ENCODE measurements at places on chromosomes 5 and 9.

- DNase-seq = peak; percentile 44
These were observed 20.2 kb downstream of the IGIP start for GRCh38 chr5:140145818-140146522.

DNA sequence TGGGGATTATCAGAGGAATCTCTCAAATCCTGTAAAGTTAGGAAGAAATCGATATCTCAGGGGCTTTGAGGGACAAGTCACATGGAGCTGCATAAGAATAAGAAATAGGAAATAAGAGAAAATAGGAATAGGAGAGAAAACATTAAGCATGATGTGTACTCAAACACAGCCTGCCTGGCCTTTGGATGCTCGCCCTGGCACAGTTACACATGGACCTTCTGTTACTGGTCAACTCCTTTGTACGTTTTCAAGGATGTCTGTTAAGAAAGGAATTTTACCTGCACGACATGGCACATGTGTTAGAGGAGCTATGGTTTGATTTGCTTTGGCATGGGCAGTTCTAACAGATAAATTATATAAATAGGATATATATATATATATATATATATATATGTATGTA lies 321.2 kb downstream of the CDH12 start:
- no peak for DNase-seq

GRCh38 chr5:11931638-11932037 lies 27.4 kb upstream of the CTNND2 start:
- DNase-seq = no peak

DNA sequence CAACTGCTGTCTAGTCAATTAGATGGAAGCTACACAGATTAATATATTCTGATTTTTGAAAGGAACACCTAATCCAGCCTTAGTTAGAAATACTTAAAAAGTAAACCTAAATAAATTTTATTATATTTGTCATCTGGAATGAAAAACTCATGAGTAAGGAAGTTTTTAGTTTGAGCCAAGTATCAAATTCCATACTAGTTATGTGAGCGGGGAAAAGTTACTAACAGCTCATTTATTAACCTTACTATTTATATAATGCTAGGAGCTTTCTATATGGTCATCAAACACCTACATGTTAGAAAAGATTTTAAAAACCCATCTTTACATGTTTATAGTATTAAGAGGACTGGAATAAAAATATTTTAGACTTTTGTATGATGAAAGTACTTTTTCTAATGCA lies 41.6 kb upstream of the POU5F2 start:
- no peak for DNase-seq

DNA sequence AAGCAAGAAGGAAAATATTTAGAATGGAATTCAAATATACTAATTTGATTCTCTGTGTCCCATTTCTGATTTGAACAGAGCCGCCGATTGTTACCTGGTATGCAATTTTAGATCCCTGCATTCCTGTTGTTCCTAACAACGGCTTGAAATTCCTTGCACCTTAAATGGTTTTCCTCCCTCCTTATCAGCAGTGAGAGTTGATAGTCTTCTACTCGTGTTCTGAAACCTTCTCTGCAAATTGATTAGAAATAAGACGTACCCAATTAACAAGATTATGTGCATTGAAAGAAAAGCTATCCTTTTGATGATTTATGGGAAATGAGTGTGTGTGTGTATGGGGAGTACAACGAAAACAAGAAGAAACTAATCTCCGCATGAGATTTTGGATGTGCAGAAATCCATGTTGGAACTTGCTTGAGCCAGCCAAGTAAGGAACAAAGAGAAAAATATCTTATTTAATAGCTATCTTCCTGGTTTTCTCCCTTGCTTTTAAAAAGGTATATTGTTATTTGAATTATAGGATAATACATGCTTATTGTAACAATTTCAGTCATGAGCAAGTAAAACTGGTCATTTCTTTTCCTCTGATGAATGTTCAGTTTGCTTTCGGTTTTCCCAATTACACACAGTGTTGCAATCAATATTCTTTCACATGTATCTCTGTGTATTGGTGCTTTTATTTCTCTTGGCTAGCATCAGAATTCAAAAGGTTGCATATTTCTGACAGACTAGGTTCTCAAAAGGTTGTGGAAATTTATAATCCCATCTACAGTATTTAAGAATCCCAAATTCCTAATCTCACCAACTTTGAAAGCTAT lies 211.1 kb upstream of the ACTBL2 start:
- DNase-seq = no peak

GRCh38 chr5:38872826-38873225 lies 27.0 kb downstream of the OSMR start:
- no peak for DNase-seq

GRCh38 chr9:129879991-129880653 lies 44.9 kb downstream of the USP20 start:
- no peak for DNase-seq

- no peak for DNase-seq
These were observed 132.4 kb downstream of the NPR3 start for GRCh38 chr5:32843531-32843895.

- DNase-seq = no peak
These were observed 99.6 kb upstream of the PHYKPL start for GRCh38 chr5:178332210-178332641.

DNA sequence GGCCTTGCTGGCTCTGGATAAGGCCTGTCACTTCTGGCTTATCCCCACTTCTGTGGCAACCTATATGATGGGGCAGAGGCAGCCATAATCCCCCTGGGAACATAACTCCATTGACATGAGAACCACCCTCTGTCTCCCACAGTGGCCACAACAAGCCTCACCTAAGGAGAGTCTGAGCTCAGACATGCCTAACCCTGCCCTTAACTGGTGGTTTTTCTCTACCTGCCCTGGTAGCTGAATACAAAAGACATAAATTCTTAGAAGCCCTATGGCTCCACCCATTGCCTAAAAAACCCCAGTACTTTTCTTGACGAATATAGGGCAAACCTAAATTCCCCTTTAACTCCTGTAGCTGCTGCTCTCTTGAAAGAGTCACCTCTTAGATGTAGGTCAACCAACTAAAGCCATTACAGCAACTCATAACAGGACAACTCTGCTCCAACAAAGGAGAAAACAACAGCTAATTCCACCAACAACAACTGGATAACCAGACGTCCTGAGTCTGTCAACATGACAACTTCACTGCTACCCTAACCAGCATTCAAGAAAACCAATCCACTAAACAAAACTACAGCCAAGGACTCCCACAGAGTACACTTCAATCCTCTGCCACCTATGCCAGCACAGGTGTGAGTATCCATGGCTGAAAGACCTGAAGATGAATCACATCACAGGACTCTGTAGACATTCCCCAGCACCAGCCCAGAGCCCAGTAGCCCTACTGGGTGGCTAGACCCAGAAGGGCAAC lies 427.7 kb downstream of the PRELID2 start:
- DNase-seq = no peak

- peak; percentile 52 for DNase-seq
These were observed 579 bp upstream of the FAM78A start for GRCh38 chr9:131276891-131277286.

- no peak for DNase-seq
These were observed 76.6 kb downstream of the F2RL2 start for GRCh38 chr5:76546497-76547102.

DNA sequence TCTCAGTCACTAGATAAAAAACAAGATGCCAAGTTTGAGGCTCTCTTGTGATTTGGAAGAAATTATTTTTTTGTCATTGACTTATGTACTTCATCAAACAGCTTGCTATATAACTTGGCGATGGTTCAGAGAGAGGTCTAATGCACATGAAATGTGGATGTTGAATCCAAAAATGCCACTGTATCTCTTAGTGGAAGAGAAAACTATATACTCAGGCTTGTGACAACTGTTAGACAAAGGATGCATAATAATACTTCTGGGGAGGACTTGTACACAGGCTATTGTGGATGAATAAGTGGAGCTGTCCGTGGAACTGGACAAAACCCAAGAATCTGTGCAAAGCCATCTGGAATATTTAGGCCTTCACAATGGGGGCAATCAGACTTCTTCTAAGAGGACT lies 162.9 kb upstream of the NMUR2 start:
- DNase-seq = no peak

GRCh38 chr9:98095401-98095800 lies 23.6 kb downstream of the TRIM14 start:
- no peak for DNase-seq

DNA sequence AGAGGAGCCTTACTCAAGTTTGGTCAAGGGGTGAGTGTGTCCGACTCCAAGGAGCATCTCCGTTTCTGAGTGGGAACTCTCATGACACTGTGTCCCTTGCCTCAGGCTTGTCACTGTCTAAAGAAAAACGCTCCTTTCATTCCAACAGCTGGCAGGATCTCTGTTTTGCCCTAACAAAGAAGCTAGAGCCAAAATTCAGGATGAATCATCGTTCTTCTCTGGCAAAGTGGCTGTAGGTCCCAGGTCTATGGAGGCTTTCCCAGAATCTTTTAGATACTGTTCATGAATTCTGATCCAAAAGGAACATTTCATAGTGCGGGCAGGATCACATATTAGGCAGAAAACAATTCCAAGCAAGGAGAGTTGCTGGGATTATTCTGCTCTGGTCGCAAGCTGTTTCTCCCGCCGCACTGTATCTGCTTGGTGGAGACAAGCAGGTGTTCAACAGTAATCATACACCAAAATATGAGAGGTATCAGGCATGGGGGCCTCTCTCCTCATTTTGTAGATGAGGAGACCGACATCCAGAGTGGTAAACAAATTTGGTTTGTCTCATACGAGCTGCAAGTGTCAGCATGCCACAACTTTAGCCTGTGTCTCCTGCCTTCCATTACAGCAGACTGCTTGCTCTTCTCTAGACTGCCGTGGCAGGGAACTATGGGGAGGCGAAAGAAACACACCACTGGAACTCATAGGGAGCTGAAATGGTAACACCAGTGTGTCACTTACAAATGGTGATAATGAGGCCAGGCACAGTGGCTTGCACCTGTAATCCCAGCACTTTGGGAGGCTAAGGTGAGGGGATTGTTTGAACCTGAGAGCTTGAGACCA lies 72.6 kb downstream of the ENTREP1 start:
- DNase-seq = no peak

- DNase-seq = no peak
These were observed 61.6 kb downstream of the SEMA4D start for GRCh38 chr9:89436326-89436725.

DNA sequence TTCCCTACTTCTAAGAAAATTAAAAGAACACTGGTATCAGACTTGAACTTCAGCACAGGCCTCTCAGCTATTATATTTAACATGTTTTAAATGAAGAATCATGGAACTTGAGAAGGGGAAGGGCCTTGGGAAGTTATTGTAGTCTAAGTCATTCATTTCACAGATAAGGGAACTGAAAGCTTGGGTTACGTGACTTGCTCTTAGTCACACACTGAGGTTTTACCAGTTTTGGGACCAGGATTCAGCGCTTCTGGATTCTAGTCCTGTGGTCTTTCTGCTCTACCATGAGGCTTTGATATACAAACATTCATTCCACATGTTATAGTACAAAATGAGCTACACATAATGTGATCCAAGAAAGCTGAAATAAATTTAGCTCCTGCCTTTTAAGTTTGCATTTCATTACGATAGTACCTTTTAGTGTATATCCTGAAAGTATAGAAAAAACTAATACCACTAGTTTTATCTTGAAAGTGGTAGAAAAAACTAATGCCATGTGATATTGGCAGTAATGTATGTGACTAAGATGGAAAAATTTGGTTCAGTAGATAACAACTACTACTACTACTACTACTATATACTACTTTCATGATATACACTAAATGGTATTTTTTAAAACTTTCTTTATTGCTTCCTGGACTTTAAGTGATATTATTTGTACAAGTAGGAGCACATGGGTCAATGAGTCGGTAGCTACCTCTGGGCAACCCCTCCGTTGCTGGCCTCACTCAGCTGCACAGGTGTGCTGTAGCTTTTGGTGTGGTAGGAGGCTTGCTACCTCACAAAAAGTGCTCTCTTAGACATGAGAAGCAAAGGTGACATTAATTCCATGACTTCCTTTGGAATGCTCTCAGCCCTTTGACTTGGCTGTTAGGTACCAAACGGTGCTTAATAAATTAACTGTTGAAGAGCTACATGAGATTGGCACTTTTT lies 40.7 kb downstream of the F2RL2 start:
- no peak for DNase-seq
